ENCODE measurements at places on chromosomes 2 and 18. TPM values are rescaled to one million over a fixed set of nuclear protein-coding genes. Genes with fewer than 3 reads are reported as not detected.

The ASB18 gene
- polyA plus RNA-seq, result not detected

The KLHL41 gene
- 1.2 TPM for polyA plus RNA-seq

The RAB27B gene
- 3.6 TPM for polyA plus RNA-seq

The COL3A1 gene
- polyA plus RNA-seq, result 939 TPM

The CPO gene
- 1.6 TPM for polyA plus RNA-seq

The UGT1A4 gene
- polyA plus RNA-seq, result not detected

The LYPD6 gene
- 17.0 TPM for polyA plus RNA-seq

GRCh38 chr2:207274530-207275189 lies 108.9 kb upstream of the KLF7 start:
- no peak for DNase-seq

GRCh38 chr2:237101118-237101979 lies 15.7 kb downstream of the COPS8 start:
- no peak for DNase-seq

GRCh38 chr2:181430406-181431118 lies 26.6 kb upstream of the ITGA4 start:
- no peak for DNase-seq

DNA sequence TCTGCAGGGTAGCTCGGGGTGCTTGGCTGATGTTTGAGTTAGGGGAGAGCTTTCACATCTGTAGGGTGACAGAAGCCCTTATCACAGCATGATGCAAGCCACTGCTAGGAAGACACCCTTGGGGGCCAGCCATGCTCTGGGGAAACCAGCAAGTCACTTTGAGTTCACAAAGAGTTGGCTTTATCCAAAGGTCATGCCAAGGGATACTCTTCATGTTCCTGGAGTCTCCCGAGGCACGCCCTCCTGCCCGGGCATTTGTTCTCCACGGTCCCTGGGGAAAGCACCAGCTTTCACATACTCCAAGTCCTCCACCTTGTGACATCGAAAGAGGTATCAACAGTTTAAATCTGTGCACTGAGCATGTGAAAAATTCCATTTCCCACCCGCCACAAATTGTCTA lies 227.7 kb downstream of the VAPA start:
- no peak for DNase-seq

- no peak for DNase-seq
Measured at GRCh38 chr2:102971701-102972100, 209.9 kb downstream of the TMEM182 start.

GRCh38 chr2:73995810-73996209 lies 11.1 kb downstream of the TET3 start:
- DNase-seq, result no peak

- DNase-seq, result no peak
Measured at GRCh38 chr18:74799542-74799941, 201.9 kb downstream of the ZNF407 start.

- no peak for DNase-seq
Measured at GRCh38 chr2:169010633-169011460, 20.3 kb downstream of the ABCB11 start.

- DNase-seq, result no peak
Measured at GRCh38 chr18:48066225-48066652, 135.8 kb upstream of the SMAD2 start.

DNA sequence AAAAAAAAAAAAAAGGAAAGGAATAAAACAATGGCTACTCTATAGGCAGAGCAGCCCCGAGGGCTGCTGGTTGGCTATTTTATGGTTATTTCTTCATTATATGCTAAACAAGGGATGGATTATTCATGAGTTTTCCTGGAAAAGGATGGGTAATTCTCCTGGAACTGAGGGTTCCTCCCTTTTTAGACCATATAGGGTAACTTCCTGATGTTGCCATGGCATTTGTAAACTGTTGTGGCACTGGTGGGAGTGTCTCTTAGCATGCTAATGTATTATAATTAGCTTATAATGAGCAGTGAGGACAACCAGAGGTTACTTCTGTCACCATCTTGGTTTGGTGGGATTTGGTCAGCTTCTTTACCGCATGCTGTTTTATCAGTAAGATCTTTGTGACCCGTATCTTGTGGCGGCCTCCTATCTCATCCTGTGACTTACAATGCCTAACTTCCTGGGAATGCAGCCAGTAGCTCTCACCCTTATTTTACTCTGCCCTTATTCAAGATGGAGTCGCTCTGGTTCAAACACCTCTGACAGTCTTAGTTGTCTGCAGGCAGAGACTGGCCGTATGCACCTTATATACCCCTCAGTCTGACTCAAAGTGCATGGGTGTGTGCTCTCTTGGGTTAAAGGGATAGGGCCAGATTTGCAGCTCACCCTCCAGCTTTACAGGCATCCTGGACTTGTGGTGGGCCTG lies 57.7 kb downstream of the HAUS1 start:
- DNase-seq, result no peak

DNA sequence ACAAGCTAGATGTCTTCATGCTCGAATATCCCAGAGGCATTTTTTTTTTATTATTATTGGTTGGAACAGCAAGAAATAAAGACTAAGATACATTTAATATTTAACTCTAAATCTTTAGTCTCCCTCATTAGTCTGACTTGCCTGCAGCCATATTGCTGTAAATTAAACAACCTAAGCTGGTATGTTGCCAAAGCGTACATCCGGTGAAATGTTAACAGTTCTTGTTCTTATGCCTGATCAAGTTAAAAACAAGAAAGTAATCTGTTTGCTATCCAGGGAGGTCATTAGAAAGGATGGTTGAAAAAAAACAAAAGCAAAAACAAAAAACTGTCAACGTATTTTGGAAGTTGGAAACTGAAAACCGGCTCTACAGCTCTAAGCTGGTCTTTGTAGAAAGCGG lies 125.9 kb upstream of the NABP1 start:
- no peak for DNase-seq

DNA sequence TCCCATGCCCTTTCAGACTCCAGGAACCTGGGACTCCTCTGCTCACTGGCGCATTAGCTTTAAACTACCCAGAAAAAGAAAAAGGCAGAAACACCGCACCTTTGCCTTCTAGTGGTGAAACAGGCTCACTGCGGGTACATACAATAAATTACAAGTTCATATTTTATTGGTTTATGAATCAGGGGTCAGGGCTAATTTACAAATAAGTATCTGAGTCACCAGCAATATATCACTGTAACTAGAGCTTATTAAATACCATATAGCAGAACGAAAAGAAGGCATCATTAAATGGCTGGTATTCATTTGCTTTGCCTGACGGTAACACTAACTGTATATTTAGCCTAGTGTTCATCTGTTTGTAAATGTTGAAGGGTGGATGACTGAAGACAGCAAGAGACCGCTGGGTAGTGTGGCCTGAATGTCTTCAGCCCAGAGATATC lies 26.9 kb upstream of the DTNB start:
- no peak for DNase-seq

All from renal cortex interstitium (tissue), 15 donors.